Stimulated activated CD4-positive, alpha-beta T cell treated with anti-CD3 and anti-CD28 coated beads, Interleukin-4, amount 100 ng/mL, for 48 hours (primary cell): ENCODE measurements at places on chromosomes 13 and 19.
A peak's percentile ranks its signal among the peaks of the same experiment; 100 is the strongest.

DNA sequence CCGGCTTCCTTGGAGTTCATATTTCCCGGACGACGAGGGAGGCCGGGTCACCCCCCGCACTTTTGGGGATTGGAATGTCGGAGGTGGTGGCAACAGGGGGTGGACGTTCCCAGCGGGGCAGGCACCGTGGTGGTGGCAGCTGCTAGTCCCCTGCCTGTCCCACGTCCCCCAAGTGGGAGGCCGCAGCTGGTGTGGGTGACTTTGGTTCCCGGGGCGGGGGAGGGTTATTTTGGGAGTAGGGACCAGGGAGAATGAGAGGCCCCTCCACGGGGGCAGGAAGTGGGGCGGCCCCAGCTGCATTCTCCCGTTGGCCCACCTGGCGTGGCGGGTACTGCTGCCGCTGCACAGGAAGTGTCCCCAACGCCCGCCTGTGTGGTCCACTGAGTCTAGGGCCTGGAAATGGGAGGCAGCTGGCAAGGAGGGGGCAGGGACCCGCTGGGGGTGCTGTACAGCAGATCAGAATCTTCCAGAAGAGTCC lies 11.1 kb upstream of the PLIN3 start:
- no peak for DNase-seq

GRCh38 chr19:7534531-7535046 lies 928 bp upstream of the PNPLA6 start:
- DNase-seq: peak; percentile 18

DNA sequence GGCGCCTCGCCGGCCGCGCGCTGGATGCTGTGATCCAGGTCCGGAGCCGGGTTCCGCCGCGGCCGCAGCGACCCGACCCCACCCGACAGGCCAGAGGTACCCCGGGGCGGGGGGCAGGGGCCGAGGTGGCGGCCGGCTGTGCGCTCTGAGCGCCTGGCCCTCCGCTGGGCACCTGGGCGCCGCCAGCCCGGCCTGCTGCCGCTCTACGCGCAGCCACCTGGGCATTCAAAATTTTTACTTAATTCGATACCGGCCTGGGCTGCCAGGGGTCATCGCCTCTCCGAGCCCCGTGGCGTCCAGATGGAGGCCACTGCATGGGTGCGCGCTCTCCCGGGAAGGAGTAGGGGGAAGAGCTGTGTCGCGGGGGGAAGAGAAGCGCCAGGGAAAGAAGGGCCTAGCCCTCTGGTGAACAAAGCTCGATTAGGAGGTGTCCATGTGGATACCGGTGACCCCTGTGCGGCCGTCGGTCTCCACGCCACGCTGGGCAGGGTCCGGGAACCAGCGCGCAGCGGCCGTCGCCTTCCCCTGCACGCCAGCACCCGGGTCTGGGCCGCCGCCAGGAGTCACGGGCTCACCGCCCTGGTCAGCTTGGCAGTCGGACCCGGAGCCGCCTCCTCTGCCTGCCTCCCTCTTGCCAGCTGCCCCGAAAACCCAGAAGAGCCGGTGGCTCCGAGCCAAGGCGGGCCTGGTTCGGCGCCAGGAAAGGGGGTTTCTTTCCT lies 666 bp downstream of the BIVM start:
- DNase-seq: no peak

DNA sequence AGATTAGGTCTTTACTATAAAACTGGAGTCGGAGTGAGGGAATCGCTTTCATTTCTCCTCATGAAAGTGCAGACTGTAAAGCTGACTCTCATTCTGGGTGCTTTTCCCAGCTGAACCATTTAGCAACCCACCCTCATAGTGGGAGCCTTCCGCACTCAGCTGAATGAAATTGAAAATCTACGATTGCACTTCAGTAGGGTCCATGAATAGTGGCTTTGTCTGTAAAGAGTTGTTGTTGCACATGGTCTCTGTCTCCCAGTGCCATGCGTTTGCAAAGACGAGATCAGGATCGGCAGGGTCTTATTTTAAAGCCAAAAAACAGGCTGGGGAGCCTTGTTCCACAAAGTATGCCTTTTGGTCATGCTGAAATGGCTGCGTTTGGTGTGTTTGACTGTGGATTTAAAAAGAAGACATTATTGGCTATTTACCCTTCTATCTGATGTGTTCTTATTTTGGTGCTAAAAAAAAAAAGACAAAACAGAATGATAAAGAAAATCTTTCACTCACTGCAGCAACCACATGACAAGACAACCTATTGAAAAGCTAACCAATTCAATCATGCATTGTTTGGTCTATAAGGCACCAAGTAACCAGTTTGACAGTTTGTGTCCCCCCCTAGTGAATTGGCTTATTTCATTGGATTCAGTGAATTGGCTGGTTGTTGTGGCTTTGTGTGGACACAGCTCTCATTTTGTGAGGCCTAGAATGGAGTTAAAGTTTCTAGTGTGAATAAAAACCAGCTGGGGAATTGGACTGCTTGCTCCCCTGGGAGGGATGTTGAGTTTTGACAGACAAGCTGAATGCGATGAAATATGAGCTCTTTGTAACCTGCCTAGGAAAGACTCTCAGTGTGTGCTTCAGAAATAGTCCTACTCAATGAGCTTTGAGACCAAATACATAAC lies 65.6 kb downstream of the ARHGAP35 start:
- DNase-seq: no peak

- DNase-seq: no peak
Measured at GRCh38 chr19:29062475-29063435, 150.2 kb downstream of the UQCRFS1 start.

- DNase-seq: no peak
Measured at GRCh38 chr13:113973218-113974164, at the start of gene C13orf46. Gene C13orf46 (minus strand): TSS chr13:113974076. CDS start chr13:113973997, 79 bp downstream.

DNA sequence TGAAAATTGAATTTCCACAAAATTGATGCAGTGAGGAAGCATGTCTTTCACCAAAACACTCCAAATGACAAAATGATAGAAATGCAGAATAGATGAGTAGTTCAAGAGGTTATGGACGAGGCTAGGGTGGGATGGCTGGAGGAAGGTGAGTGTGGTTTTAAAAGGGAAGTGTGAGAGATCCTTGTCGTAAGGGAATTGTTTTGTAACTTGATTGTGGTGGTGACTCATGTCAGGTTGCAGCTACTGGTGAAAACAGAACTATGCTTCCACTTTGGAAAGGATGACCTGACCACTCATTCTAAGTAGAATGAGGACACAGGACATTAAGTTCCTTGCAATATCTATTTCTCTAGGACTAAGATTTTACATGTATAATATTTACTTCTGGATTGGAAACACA lies 345.7 kb downstream of the MTUS2 start:
- no peak for DNase-seq

GRCh38 chr19:49065905-49066512 lies 1.4 kb upstream of the NTF4 start:
- DNase-seq: no peak

DNA sequence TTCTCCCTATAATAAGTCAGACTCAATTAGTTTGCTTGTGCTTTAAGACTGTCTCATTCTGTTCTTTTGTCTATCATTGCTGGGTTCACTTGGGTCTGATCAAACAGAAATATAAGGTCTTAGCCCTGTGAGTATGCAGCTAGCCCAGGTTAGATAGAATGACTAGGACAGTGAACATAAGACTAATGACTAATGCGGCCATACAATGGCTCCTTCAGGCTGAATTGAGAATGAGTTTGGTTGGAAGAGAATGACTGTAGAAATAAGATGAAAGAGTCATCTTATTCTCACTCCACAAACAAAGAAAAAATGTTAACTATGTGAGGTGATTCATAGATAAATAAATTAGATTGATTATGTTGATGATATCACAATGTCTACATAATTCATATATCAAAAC lies 50.1 kb upstream of the OBI1 start:
- DNase-seq: no peak

- no peak for DNase-seq
Measured at GRCh38 chr13:45224176-45224575, 23.3 kb upstream of the KCTD4 start.

DNA sequence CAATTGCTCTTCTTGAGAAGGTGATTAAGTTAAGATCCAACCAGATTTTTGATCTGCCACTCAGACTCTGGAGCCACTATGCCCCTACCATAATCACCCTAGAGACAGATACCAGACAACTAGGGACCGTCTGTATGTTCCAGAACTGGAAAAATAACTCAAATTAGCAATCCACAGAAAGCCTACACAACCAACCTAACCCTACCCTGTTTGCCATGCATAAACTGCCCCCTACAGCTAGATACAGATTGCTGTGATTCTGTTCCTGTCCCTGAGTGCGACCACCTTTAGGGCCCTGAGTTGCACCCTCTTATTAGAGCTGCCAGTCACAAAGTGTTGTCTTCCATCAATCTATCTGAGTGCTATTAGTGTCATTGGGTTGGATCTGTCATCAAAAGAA lies 929.8 kb upstream of the SLITRK1 start:
- no peak for DNase-seq

GRCh38 chr19:53311044-53311443 lies 22.5 kb upstream of the ZNF845 start:
- no peak for DNase-seq

DNA sequence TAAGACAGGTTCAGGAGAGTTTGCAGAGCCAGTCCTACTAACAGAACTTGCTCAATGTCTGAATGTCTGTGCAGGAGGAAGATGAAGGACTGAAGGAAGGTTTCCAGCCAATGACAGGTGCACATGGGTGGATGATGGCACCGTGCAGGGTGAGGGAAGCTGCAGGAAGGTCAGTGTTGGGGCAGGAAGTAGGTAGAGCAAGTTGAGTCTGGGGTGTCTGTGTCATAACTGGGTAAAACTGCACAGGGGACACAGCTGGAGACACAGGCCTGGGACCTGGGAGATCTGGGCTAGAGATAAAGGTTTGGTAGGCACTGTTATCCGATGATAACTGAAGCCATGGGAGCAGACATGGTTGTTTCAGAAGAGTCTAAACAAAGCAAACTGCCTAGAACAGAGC lies 116.9 kb downstream of the USP12 start:
- DNase-seq: no peak

DNA sequence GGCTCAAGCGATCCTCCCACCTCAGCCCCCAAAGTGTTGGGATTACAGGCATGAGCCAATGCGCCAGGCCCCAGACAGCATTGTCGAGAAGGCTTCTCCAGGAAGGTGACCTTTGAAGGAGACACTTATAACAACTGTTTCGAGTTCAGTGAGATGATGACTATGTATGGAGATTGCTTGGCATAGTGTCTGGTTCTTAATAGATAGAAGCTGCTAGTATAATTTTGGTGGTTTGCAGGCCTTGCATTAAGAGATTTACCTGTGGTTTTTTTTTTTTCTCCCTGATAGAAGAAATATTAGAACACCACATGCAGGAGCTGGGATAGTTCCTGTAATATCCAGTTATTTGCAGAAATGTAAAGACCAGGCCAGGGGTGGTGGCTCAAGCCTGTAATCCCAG lies 3.7 kb downstream of the MARCHF2 start:
- DNase-seq: no peak

DNA sequence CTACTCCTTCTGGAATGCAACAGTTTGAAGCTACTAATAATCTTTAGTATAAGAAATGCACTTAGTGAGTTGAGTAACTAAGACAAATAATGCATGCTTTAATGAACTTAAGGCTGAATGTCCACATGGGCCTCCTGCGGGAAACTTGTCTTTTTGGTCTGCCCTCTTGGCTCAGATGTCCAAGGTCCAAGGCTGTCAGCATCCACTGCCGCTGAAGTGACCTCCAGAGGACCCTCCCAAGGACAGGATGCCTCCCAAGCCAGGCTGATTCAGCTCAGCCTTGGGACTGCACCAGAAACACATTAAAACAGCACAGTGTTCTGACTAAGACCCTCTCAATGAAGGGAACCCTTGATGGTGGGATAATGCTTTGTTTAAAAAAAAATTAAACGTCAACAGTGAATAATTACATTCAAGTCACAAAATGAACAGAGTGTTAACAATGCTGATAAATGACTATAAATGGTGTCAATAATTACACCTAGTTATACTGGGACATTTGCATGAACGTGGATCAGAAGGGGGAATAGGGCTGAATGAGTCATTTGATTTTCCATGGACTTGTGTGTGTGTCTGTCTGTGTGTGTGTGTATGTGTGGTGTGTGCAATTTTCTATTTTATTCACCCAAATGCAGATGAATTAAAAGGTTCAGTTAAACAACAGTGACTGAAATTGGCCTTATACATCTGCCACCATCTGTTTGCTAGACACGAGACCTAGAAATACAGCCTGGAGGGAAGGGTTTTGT lies 150.5 kb downstream of the COL4A1 start:
- DNase-seq: no peak

GRCh38 chr19:57057036-57057686 lies 62.6 kb upstream of the USP29 start:
- DNase-seq: no peak

DNA sequence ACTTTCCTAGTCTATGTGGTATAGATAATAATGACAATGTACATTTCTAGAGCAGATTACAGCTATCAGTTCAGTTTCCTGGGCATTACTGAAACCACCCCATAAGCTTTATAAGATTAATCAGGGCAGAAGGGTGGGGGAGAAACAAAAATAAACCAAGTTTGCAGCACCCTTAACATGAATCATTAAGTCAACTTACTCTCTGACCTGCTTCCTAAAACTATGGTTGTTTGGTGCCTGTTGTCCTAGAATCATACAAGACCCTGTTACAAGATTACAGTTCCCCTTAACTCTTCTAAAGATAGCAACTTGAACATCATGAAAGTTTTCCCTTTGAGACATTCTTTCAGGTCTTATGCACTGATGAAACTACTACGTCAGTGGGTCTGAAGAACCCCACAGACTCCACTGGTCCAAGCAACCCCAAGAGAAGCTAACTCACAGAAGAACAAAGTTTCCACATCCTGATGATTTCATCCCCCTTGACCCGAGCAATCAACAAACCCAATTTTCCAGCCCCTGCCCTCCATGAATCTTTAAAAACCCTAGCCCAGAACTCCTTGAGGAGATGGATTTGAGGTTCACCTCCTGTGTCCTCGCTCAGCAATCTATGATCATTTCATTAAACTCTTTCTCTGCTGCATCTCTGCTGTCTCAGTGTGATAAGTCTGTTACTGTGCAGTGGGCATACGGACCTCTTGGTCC lies 336.5 kb downstream of the FOXO1 start:
- DNase-seq: no peak

- peak; percentile 92 for DNase-seq
Measured at GRCh38 chr19:35717665-35718344, at the start of gene KMT2B. Gene KMT2B (plus strand): TSS chr19:35718003. CDS start chr19:35718019, 16 bp downstream.

GRCh38 chr13:44800626-44801025 lies 188.6 kb downstream of the NUFIP1 start:
- DNase-seq: no peak

DNA sequence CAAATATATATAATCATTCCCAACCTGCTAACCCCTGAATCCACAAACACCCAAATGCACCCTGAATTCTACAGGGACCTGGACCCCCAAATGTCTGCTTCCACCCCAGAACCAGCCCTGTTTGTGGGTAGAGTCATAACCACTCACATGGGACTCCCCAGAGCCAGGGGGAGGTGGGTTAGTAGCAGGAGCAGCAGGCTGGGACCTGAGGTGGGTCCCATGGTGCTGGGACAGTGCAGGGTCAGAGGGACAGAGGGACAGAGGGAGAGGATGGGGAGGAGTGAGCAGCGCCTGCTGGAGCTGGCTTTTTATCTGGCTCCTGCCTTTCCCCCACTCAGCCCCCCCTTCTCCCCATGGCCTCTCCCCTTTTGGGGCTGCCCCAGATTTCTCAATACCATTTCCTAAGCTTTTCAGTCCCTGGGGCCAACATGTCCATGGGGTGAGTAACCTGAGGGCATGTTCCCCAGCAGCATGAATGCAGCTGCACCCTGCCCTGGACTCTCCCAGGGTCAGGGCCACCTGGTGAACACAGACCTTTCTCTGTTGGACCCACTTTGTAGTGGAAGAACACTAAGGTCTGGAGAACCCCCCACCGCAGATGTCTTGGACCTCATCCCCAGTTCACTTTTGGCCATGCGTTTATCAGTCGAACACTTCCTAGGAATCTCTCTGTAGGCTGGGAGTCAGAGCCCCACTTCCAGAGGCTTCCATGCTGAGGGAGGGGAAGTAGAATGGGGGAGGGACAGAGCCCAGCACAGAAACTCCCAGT lies at the start of gene C3:
Gene C3, minus strand, starts transcription at position 282 of the 769 bp plus-strand sequence. Its CDS starts 61 bp downstream, at position 221.
- DNase-seq: no peak
